ENCODE measurements at places on chromosomes 2 and 18.
A peak's percentile ranks its signal among the peaks of the same experiment; 100 is the strongest.

GRCh38 chr2:106356291-106356690 is 111.9 kb downstream of the RGPD3 start:
- no peak for DNase-seq

DNA sequence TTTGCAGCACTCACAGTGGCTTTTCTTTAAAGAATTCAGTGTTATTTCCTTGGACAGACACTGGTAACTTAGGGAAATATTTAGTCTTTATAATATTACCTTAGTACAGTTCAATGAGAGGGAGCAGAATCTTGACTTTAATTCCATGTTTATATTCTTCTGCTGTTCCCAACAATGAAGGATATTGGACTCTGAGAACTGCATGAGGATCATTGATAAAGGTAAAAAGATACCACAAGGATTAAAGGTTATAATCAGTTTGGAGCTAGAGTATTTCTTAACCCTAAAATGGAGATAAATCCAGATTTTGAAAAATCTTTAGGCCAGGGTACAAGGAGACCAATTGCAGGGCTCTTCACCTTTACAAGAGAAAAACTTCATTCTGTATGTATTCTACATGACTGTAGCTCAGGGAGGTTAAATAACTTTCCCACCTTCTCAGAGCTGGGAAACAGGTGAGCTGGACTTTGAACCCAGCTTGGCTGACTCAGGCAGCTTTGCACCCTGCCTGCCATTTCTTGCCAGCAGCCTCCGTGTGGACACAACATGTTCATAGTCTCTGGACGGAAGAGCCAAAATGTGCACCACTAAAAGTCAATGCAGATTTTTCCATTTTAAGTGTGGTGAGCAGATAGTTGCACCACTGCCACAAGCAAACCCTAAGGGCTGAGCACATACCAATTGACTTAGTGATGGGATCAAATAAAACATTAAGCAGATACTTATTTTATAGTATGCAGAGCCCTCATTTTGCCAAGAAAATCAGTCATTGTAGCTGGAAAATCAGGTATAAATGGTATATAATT is 26.7 kb downstream of the UPP2 start:
- DNase-seq = no peak

DNA sequence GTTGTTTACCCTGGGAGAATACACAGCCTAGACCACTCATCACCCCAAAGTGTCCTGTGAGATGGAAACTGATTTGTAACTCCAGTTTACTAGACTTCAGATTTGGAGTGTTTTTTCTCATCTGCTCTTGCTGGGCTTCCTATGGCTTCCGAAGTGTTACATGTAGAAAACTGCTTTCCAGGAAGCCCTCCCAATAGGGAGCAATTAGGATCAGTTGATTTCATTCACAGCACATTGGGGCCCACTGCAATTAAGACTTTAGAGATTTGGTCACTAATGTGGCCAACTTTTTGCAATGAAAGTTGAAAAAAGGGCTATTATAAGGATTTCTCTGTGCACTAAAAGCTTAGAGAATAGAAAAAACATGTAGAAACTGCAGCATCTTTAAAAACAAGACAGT is 656.6 kb upstream of the CHAC2 start:
- no peak for DNase-seq

- no peak for DNase-seq
These were observed 762.2 kb upstream of the HS6ST1 start for GRCh38 chr2:129080715-129081476.

DNA sequence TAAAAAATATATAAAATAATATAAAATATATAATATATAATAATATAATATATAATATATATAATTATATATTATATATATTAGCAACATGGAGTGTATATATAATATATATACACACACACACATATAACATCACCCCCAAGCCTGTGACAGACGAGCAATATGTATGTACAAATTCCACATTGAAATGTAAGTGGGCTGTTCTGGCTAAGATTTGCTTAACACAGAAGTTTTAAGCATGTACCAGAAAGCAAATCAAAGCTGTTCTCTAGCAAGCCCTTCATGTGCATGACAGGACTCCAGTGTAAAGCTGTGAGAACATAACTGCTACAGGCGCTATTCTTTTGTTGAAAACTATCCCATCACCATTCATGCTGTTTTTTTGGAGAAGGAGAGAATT is 261.7 kb upstream of the TNP1 start:
- DNase-seq = no peak

- DNase-seq = no peak
These were observed 61.0 kb downstream of the MGAT5 start for GRCh38 chr2:134314681-134315368.

GRCh38 chr18:7755753-7756475 is 188.8 kb downstream of the PTPRM start:
- DNase-seq = no peak

- DNase-seq = no peak
These were observed 41.6 kb upstream of the SH3BP4 start for GRCh38 chr2:234910186-234910679.

DNA sequence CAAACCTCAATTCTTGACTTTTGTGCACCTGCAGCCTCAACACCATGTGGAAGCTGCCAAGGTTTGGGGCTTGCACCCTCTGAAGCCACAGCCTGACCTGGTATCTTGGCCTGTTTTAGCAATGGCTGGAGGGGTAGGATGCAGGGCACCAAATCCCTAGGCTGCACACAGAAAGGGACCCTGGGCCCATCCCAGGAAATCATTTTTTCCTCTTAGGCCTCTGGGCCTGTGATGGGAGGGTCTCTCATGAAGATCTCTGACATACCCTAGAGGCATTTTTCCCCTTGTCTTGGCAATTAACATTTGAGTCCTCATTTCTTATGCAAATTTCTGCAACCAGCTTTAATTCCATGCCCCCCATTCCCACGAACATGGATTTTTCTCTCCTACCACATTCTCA is 10.2 kb downstream of the IL18R1 start:
- no peak for DNase-seq

- peak; percentile 20 for DNase-seq
These were observed 211.8 kb downstream of the SLC8A1 start for GRCh38 chr2:40240070-40240469.

- DNase-seq = no peak
These were observed 774 bp downstream of the IER3IP1 start for GRCh38 chr18:47175283-47175897.
